ENCODE measurements at places on chromosomes 7 and 10.

DNA sequence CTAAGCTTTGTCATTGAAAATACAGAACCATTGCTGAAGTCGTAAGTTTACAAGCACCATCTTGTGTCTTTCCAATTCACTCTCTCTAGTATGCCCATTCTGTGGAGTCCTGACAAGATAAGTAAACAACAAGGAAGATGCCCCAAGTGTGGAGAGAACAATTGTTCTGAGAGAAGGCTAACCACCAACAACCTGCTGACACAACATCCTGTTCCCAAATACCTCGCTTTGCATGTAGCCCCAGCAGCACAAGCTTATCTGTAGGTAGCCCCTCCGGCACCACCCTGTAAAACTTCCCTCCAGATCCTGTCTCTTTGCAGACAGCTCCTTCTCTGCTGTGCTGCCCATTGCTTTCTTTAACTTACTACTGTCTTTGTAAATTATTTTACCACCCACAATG lies 233.3 kb upstream of the AOAH start:
- no peak for DNase-seq

DNA sequence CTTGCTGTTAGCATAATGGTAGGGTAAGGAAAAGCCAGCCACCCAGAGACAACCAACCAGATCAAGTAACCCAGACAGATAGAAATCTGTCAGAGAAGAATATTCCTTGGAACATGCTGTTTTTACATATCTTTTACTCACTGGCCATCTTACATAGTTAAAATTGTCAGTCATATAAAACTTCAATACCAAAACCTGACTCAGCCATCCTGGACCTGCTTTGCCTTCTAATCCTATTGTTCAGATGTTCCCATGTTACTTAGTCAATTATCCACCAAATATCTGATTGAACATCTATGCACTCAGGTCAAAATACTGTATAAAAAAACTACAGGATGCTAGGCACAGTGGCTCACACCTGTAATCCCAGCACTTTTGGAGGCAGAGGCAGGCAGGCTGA lies 466.5 kb upstream of the NRP1 start:
- DNase-seq, result no peak

- no peak for DNase-seq
Observed at GRCh38 chr7:21587139-21587784, 44.4 kb downstream of the DNAH11 start.

DNA sequence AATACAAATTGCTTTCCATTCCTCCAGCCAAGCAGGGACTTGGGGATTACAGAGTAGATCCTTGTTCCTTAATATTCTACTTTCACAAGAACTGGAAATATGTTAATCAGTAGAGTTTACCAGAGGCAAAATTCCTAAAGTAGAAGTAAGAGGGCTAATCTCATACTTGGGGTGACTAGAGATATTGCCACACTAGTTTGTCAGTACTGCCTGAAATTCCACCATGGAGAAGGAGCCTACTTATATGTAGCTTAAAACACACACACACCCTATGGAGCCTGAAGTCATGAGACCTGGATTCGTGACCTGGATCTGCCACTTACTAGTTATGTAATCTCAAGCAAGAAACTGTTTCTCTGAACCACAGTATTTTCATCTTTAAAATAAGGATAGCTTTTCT lies 33.9 kb downstream of the STRIP2 start:
- DNase-seq, result no peak

DNA sequence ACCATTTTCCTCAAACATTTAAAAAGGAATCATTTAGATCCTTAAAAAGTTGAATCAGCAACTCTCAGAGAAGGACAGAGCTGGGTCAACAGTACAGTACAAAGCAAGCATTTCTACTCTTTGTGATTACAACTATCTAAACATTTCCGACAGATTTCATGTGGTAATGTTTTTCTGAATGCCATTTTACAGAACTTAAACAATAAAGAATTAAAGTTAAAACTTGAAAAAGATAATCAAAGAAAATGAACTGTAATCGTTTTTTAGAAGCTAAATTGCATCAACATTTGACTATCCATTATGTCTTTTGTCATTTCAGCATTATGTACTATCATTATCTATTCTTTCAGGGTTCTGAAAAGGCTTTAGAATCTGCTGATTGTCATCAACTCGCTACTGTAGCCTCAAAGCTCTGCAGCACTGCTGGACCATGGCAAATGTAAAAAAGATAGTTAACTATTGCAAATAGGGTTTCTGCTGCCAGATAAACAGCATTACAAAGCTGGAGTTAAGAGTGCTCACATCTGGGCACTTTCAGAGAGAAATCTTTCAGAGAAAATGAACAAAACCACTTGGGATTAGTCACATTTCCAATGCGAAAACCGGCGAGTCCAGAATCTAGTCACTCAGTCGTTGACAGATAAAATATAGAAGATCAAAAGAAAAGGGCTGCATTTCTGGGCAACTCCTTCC lies 160.4 kb upstream of the LAMB4 start:
- no peak for DNase-seq

DNA sequence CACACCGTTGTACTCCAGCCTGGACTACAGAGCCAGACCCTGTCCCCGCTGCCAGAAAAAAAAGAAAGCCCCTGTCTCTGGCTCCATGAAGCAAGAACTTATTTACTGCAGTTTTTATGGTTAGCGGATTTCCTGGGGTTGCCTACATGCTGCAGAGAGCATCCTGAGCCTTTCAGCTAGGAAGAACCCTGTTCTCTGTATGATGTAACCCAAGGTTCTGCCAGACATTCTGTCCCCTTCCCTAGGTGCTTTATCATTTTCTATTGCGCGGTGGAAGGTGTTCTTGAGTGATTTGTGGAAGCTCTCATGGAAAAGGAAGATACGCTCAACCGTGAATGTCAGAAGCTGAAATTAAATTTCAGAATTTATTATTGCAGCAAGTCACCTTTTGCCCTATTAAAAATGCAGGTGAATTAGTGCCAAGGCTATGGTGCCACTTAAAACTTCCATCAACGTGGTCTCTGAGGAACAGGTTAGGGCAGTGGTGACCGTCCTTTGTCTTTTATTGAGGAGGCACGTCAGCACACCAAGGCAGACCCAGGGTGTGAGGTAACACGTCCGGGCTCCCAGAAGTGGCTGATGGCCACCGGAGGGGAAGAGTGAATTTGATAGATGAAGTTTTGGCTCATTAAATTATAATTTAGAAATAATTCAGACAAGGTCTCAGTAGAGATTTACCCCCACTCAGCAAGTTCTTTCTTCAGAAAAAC lies 273.1 kb downstream of the PHTF2 start:
- no peak for DNase-seq

- DNase-seq, result peak; percentile 19
Observed at GRCh38 chr7:77800158-77800557, 1.6 kb downstream of the PHTF2 start.

GRCh38 chr10:20892011-20892585 lies 5.0 kb downstream of the NEBL start:
- no peak for DNase-seq

DNA sequence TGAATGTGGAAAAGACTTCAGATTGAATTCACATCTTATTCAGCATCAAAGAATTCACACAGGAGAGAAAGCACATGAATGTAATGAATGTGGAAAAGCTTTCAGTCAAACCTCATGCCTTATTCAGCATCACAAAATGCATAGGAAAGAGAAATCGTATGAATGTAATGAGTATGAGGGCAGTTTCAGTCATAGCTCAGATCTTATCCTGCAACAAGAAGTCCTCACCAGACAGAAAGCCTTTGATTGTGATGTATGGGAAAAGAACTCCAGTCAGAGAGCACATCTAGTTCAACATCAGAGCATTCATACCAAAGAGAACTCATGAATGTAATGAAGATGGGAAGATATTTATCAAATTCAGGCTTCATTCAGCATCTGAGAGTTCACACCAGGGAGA lies 14.8 kb downstream of the ZNF655 start:
- DNase-seq, result no peak

- no peak for DNase-seq
Observed at GRCh38 chr7:140537750-140538482, 58.6 kb upstream of the MKRN1 start.

DNA sequence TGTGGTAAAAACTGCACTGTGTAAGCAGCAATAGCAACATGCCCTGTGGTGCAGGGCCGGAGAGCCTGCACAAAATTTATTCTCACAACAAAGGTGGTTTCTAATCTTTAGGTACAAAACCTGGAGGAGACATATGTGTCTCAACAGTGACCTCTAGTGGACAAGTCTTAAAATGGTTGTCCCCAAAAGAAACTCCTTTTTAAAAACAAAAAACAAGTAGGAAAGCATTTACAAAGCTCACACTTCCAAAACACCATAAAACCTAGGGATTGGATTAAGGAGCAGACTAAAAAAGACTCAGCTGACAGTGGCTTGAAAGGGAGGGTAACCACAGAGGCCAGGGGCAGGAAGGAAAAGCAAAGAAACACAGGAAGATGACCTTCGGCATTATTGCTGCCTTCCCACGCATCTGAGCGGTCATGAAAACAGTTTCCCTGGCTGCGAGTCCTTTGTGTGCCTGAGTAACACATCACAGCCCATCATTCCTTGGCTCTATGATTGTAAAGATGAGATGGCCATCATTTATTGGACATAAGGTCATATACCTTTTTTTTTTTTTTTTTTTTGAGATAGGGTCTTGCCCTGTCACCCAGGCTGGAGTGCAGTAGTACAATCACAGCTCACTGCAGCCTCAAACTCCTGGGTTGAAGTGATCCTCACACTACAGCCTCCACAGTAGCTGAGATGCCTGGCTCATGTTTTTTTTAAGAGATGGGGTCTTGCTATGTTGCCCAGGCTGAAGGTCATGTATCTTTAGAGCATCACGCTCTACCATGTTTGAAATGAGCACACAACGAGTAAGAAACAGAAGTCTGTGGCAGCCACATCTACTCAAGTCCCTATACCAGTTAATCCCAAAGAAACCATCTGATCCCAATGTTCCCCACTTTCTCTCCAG lies 39.5 kb downstream of the RSU1 start:
- DNase-seq, result peak; percentile 58

GRCh38 chr7:45601094-45601493 lies 26.9 kb downstream of the ADCY1 start:
- no peak for DNase-seq

- DNase-seq, result no peak
Observed at GRCh38 chr7:37943905-37944736, 23.7 kb downstream of the EPDR1 start.

DNA sequence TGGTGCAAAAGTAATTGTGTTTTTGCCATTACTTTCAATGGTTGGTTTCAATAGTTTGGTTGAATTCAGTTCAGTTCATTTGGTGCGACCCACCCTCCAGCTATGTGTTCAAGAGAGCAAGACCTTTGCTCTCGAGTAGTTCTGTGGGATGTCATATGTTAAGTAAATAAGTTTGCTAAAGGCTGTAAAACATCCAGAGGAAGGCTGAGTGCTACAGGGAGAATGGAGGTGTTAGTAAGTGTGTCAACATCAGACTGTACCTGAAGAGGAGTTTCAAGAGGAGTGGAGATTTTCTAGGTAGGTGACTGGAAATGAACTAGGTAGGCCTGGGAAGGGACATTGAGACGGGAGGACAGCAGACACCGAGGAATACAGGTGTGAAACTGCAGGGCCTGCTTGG lies 147.7 kb downstream of the SH2D4B start:
- no peak for DNase-seq

DNA sequence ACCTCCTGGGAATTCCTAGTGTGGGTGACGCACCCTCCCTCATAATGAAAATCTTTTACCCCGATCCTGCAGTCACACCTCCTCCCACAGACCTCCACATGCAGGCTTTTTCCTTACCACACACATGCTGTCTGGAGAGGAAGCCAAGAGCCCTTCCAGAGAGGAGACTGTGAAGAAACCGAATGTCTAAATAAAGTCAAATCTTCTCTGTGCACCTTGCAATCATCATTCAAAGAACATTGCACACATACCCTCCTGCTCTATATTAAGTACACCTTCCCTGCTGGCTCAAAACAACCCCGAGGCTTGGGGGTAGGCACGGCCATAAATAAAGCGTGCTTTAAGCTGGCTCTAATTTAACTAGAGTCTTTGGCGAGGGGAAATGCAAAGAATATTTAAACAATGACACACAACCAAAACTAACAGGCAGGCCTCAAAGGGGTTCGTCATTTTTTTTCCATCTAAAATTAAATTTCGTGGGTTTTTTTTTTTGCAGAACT lies 34.9 kb downstream of the CALML3 start:
- no peak for DNase-seq

DNA sequence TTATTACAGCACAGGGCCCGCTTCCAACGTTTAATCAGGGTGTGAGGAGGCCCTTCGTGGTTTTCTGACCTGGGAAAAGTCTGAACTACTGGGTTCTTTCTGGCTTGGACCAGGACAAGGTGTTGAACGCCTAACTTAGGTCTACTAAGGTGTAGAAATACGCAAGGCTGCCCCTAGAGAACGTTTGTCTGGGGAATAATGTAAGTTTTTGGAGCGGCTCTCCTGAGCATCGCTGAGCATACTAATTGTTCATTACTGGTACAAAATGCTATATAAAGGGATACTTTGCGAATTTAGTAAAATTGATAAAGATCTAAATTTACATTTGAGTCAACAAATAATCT lies 32.4 kb upstream of the TOMM7 start:
- no peak for DNase-seq

- DNase-seq, result no peak
Observed at GRCh38 chr10:3865565-3865964, 80.6 kb upstream of the KLF6 start.

DNA sequence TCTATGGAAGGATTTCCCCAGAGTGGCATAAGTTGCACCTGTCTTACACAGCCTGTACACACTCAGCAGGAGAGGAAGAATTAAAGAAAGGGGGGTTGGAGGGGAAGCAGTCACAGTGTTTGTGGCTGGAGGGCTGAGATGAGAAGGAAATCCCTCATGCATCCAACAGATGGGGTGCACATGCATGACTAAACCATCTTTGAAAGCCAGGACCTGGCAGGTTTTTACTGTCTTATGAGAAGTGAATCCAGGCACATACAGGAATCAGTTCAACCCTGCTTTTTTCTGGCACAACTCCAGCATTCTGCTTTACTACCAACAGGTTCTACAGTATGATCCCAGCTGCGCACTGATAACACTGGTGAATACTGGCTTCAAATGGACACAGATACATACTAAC lies 107.7 kb downstream of the CACNA2D1 start:
- no peak for DNase-seq

- DNase-seq, result no peak
Observed at GRCh38 chr7:107882766-107883165, 8.2 kb upstream of the DLD start.

DNA sequence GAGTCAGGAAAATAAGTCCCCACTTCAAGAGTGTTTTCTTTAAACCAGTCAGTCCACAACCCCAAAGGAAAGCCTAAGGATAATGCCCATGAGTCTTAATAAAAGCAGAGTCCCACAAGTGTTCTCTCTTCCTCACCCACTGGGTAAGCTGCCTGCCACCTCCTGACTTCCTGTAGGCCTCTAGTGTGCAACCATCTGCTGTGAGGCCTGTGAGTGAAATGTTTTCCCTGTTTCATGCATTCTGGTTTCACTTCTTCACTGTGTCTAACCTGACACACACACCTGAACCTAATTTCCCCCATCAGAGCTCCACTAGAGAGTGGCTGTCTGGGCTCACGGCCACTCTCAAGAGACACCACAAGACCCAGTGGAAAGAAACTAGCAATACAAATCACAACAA lies 38.9 kb upstream of the GDF10 start:
- DNase-seq, result no peak

GRCh38 chr7:16509829-16510228 lies 16.8 kb upstream of the LRRC72 start:
- DNase-seq, result no peak
